Amniotic stem cell (primary cell): ENCODE measurements at places on chromosomes 5 and 9.

- no peak for DNase-seq
Observed at GRCh38 chr5:127324756-127325155, 34.2 kb downstream of the MEGF10 start.

- DNase-seq: no peak
Observed at GRCh38 chr5:163460562-163461171, at the start of gene HMMR. TSS of gene HMMR (plus strand) at chr5:163460632. CDS start at chr5:163460693, 61 bp downstream.

DNA sequence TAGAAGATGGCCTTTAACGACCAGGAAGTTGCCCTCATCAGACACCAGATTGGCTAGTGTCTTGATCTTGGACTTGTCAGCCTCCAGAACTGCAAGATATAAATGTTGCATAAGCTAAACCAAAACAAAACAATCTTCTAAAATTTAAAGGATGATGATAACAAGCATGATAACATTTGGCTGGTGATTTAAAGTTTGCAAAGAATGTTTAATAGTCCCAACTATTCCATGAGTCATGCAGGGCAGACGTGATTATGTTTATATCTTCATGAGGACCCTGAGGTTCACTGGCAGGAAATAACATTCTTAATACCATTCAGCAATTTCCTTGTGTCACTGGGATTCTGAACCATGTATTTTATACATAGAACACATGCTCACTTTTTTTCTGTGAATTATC is 319.8 kb downstream of the HCN1 start:
- DNase-seq: no peak

GRCh38 chr9:17171309-17172094 is 36.7 kb downstream of the CNTLN start:
- DNase-seq: no peak

- no peak for DNase-seq
Observed at GRCh38 chr5:55481293-55481855, 53.4 kb downstream of the PLPP1 start.

GRCh38 chr9:88997646-88998045 is 6.4 kb downstream of the S1PR3 start:
- no peak for DNase-seq

GRCh38 chr5:8060953-8061429 is 192.0 kb downstream of the MTRR start:
- DNase-seq: no peak

DNA sequence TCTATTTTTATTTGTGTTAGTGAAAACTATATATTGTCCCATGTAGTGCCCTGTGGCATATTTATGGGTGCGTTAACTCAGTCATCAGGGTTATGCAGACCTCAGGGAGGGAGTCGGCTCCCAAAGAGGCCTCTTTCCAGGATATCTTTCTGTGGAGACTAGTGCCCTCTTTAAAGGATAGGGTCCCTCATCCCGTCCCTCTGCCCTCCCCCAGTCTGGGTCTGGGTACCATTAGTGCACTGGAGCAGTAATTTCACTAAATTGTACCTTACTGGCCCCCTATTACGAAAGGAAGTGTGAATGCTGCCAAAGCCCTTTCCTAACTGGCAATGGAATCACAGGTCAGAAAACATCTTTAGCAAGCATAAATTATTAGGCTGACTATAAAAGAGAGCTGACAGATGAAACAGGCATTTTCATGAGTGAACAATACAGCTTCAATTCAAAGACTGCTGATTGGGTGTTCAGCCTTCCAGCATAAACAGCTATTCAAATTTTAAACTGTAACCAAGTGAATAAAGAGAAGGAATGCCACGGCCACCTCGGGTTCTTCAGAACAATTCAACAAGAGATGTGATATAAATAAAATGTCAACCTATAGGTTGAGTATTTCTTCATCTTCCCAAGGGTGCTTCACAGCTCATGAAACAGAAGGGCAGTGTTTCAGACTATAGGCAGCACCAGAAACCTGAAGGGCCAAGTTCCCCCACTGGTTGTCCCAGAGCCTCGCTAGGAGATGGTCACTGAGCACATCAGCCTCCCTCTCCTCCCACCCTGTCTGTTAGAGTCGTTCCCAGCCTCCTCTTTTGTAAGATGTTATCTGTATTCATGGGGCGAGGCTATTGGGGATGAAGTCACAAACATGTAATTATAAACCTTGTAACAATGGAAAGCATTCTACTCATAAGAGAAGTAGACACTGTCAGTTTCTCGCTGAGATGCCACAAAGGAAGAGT is 318.7 kb downstream of the TMEM161B start:
- DNase-seq: no peak

- DNase-seq: no peak
Observed at GRCh38 chr5:76600716-76601115, 22.5 kb downstream of the F2RL2 start.

- DNase-seq: no peak
Observed at GRCh38 chr5:148043705-148044104, 20.1 kb upstream of the SPINK5 start.

GRCh38 chr5:40071870-40072269 is 607.8 kb upstream of the PTGER4 start:
- DNase-seq: no peak

DNA sequence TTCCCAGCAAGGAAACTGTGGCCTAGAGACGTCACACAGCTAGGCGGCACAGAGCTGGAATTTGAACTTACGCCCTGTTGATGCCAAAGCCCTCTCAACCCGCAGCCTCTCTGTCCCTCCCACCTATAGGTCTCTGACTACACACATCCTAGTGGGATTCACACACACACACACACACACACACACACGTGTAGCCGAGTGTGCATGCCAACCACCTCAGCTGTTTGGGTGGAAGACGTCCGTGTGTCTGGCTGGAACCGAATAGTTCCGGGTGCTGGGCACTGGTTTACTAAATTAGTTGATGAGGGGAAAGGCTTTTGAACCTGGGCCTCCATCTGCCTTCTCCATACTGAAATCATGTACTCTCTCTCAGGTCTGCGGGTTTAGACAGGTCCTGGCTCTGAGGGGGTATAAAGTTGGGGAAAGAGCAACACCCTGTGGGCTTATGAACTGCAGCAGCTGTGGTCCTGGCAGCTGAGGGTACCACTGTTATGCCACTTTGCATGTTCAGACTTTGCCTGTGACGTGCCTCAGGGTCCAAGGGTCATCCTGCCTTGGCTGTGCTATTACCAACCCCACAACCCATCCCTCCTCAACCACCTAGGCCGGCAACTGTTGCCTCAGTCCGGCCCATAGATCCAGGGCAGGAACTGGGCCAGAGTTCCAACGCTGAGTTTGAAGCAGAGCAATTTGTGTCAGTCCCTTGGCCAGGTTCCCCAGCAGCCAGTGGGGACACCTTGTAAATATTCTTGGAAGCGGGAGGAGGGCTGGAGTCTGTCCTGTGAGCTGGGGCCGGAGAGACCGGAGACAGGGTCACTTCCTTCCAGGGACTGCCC is 50.5 kb downstream of the PSD2 start:
- DNase-seq: no peak
